GM04504 (cell line): ENCODE measurements at places on chromosomes 4 and X.

GRCh38 chr4:85531560-85532341 is 56.8 kb downstream of the ARHGAP24 start:
- no peak for DNase-seq

DNA sequence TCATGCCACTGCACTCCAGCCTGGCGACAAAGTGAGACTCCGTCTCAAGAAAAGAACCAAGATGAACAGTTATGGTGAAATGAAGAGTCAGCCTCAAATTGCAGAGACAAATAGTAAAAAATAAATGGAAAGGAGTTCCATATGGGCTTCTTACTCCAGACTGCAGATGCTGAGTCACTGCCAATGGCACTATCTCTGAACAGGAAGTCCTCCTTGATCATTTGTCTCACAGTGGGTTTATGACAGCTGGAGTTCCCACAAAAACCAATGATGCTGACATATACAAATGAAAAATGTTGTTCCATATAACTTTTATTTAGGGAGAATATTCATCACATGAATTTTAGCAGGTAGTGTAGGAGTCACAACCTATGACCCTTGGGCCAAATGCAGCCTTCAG is 631.6 kb downstream of the PCDH18 start:
- DNase-seq, result peak; percentile 1

- DNase-seq, result no peak
Observed at GRCh38 chr4:181933471-181933870, 309.7 kb upstream of the TENM3 start.

GRCh38 chr4:66959207-66959606 is 586.1 kb downstream of the CENPC start:
- DNase-seq, result no peak

- no peak for DNase-seq
Observed at GRCh38 chr4:54004463-54004862, 59.9 kb downstream of the CHIC2 start.

DNA sequence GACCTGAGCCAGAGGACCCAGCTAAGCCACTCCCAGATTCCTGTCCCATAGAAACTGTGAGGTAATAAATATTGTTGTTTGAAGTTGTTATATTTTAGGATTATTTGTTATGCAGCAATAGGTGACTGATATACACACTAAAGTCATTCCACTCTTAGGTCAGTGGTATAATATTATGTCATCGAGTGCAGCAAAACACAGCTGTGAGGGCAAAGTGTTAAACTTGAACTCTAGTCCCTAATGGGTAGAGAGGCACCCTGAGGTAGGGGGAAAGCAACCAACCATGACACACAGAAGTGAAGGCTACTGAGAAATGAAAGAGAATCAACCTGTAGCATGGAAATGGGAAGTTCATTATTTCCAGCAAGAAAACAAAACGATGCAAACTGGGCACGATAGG is 66.6 kb downstream of the ATXN3L start:
- no peak for DNase-seq

GRCh38 chr4:109930464-109930863 is 17.8 kb downstream of the EGF start:
- no peak for DNase-seq

- peak; percentile 17 for DNase-seq
Observed at GRCh38 chr4:3708103-3708510, 58.1 kb upstream of the ADRA2C start.

DNA sequence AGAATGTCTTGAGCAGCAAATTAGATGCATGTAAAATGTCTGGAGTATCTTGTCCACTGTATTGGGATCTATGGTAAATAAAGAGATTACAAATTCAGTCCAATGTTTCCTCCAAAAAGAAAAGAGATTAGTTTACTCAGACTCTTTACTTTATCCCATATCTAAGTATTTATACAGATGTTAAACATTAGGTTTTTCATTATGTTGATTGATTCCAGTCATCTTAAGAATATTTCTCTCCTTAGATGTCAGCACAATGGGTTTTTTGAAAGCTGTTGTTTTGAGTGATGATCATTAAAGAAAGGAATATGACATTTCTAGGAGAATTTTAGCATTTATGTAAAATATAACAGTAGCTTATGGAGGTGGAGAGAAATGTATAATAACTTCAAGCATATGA is 938.9 kb downstream of the C4orf33 start:
- no peak for DNase-seq

- DNase-seq, result peak; percentile 78
Observed at GRCh38 chrX:45824471-45824870, 623.8 kb upstream of the DIPK2B start.

DNA sequence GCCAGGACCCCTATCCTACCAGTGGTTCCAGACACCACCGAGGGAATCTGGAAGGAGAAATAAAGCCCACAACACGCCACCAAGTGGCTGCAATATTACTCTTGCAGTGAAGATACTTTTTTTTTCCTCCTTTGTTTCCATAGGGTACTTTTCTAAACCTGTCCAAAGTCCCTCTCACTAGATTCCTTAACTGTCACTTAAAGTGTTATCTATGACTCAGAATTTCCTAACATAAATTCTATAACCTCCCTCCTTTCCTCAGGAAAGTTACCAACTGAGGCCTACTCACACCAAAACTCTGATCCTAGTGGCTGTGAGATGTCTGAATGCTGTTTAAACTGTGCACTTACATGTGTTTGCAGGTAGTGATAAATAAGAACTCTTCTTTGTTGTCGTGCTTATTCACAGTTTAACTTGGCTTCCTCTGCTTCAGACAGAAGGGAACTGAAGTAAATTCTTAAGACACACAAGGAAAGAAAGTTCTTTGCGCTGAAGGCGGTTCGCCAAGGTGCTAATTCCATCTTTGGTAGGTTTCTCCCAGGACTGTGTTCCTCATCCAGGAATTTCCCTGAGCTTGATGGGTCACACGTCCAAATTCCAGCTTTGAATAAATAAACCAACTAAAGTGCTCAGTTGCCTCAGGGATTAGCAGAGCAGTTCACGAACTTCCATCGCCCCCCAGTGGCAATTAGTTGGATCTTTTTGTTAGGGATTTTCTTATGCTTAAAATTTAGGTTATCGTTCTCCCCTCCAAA is 10.7 kb upstream of the HCCS start:
- peak; percentile 33 for DNase-seq

- DNase-seq, result no peak
Observed at GRCh38 chrX:133742602-133743305, 242.6 kb downstream of the GPC3 start.

DNA sequence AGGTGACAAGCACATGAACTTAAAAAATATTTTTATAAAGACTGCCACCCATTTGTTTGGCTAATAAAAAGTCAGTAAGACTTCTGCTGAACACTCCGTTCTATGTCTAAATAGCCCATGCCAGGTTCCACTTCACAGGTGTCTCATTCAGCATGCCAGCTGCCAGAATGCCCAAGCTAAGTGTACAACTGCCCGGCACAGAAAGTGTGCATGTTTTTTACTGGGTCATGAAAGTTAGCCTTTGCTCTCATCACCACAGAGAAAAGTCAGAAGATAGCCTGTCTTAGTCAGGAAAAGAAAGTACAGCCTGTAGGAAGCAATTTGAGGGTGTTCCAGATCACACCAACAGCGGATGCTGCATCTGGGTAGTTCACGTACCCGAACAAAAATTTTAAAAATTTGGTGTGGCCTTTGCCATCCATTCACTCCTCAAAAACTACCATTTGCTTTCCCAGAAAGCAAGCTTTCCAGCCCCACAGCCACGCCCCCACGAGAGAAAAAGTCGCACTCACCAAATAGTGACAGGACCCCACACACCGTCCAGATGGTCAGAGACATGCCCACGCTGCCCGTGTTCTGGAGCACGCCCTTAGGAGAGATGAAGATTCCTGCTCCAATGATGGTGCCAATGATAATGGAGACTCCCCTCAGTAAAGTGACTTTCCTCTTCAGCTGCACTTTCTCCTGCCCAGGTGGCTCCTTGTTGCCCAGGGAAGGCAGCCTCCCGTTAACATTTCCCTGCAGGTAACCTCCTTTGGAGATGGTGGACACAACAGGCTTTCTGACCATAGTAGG is 671 bp downstream of the SLC7A11 start:
- DNase-seq, result peak; percentile 52

DNA sequence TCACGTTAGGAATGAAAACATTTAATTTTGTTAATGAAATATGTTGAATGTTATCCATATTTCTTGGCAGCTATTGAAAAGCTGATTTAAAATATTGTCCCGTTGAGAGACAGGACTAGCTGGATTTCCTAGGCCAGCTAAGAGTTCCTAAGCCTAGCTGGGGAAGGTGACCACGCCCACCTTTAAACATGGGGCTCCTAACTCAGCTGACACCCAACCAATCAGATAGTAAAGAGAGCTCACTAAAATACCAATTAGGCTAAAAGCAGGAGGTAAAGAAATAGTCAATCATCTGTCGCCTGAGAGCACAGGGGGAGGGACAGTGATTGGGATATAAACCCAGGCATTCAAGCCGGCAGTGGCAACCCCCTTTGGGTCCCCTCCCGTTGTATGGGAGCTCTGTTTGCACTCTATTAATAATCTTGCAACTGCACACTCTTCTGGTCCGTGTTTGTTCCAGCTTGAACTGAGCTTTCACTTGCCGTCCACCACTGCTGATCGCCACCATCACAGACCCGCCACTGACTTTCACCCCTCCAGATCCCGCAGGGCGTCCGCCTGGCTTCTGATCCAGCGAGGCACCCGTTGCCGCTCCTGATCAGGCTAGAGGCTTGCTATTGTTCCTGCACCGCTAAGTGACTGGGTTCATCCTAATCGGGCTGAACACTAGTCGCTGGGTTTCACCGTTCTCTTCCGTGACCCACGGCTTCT is 308.9 kb downstream of the GLUD2 start:
- DNase-seq, result no peak

DNA sequence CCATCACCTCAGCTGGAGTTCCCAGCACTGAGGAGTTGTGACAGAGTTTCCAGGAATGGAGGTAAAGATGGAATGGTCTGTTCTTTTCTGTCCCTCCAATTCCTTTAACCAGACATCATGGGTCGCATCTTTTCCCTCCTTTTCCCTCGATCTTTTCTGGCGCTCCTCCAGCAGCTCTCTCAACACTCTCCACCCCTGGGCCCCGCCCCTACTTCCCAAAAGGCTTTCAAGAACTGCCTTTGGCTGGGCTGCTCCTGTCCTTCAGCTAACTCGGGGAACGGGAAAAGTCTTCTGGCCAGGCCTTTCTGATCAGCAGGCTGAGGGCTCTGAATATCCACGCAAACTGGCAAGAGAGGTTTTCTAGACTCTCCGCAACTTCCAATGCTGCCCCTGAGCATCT is 34.0 kb downstream of the UTP14A start:
- no peak for DNase-seq

DNA sequence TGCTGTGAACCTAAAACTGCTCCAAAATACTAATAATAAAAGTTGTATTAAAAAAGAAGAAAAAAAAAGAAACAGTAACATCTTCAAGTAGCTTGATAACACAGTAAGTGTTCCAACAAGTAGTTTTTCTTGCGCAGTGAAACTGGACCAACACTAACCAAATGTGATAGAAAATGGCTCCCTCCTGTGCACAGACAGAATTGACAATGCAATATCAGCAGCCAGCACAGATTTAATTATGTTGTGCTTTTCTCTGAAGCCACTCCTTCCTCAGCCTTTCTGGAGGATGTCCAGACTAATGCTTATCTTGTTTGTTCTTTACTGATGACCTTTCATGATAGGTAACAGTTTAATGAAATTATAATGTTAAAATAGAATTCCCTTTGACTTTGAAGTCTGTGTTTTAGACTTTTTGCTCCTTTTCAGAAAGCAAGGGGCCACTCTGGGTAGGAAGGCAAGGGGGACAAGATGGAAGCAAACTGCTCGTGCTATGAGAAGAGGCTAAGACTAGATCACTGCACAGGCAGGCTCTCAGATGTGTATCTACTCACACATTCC is 147.1 kb upstream of the RPL34 start:
- no peak for DNase-seq

DNA sequence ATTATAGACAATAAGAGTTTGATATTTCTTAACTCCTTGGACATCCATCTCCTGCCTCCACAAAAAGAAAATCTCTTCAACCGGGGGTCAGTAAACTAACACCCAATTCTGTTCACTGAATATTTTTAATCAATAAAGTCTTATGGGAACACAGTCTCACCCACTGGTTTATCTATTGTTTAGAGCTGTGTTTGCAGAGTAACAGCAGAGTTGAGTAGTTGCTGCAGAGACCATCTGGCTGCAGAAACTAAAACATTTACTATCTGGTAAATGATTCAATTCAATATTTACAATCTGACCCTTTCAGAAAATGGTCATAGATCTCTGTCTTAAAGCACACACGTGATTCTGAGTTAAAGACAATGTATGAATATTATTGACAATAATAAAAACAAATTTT is 94.0 kb downstream of the TMA16 start:
- DNase-seq, result no peak

DNA sequence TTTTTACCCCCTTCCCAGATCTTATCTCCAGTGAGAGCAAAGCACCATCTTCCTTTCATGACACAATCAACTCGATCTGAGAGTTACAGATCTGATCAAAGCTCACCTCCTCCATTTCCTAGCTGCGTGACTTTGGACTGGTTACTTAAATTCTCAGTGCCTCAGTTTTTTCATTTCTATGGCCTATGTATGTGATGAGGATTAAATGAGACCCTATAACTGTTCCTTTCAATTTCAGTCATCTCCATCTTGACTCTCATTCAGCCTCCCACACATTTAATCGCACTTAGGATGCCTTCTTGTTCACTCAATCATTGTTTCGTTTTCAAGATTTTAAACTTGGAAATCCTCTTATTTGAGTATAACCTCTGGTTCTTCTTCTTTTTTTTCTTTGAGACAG is 20.1 kb upstream of the CXCR3 start:
- no peak for DNase-seq
